Endothelial cell (in vitro differentiated cells): ENCODE measurements at places on chromosomes 3 and 15. TPM values are rescaled to one million over a fixed set of nuclear protein-coding genes. Genes with fewer than 3 reads are reported as not detected.
A peak's percentile ranks its signal among the peaks of the same experiment; 100 is the strongest.

The SH2D7 gene
- total RNA-seq: not detected

DNA sequence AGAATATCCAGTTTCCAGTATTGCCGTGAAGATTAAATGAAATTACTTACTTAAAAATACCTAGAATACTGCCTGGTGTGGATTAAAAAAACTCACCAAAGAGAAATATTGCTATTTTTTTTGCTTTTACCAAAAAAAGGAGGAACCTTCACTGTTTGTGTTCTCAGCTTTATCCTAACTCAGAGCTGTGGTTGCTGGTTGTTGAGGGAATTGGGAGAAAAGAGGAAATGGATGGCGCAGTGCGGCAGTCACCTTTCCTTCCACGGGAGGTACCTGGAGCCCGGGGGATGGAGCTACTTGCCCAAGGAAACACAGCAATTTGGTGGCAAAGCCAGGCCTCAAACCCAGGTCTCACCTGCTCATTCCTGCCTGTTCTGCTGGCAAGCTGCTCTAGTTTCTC, 270.3 kb downstream of the RPLP1 start:
- no peak for DNase-seq

DNA sequence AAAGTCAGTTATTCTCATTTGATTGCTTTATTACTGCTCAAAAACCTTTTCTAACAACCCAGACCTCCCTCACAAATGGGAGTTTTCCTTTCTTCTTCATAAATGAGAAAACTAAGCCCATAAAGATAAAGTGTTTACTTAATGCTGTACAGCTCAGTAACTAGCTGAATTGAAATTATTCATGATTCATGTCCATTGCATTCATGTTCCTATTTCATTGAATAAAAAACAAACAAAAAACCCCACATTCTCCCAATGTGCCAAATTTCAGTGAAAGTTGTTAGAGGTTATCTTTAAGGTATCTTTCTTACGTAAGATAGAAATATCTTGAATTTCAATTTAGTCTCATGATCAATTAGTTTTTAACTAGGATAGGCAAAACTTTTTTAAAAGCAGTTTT, 2.8 kb downstream of the PLSCR2 start:
- DNase-seq: no peak

The LRRC58 gene
- total RNA-seq: 5.2 TPM

DNA sequence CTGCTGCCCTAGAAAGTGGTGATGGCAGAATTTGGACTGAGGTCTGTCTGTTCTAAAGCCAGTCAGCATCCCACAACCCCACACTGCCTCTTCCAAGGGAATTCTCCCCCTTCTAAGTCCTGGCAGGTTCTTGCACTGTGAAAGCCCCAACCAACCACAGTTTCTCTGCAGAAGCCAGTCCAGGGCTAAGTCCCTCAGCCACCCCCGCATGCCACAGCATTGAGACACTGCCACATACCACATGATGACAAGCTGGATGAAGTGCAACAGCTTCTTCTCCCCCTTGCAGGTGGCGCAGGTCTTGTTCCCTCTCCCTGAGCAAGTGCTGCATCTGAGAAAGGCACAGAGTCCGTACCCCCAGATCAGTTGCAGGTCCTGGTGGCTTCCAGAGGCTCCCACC, 18.6 kb downstream of the SSUH2 start:
- DNase-seq: no peak

GRCh38 chr3:155332716-155333115, 39.2 kb upstream of the STRIT1 start:
- no peak for DNase-seq

GRCh38 chr3:33699275-33699674, 18.8 kb downstream of the CLASP2 start:
- DNase-seq: no peak

The SNAPC5 gene
- total RNA-seq: 16.2 TPM

DNA sequence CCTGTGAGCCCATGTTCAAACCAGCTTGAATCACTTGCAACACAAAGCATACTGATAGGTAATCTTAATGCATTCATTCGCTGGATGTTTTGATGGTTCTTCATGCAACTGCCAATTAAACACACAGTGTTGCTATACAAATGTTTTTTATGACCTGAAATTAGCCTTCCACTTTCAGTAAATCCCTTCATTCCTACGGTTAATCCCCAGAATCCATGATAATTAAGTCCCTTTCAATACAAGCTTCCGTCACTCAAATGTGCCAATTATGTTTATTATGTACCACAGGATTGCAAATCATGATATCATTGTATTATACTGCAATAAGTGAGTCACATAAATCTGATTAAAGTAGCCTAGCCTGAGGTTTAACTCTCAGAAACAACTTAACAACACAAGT, 14.5 kb upstream of the LYZL4 start:
- no peak for DNase-seq

The CMTM8 gene
- total RNA-seq: 16.2 TPM

DNA sequence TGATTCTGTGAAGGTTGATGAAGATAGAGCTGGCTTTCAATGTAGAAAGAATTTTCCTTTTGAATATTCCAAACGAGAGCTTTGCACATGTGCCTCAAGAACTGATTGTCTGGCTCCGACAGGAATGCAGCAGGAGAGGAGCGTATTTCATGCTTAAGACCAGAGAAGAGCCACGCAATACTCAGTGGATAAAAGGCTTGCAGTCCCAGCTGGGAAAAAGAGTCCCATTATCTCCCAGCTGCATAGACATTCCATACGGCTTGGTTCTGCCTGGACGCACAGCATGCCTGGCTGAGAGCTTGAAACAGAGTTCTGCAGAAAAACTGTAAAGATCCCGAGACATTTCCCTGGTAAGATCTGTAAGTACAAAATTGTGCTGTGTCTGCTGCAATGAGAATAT, at the start of gene CNTN6:
Gene CNTN6, plus strand, starts transcription at position 254 of the 400 bp plus-strand sequence. CDS start 54,985 bp downstream, outside the sequence.
- no peak for DNase-seq

The LDHAL6B gene
- not detected for total RNA-seq

GRCh38 chr15:62835351-62835750, 207.2 kb upstream of the TPM1 start:
- no peak for DNase-seq

DNA sequence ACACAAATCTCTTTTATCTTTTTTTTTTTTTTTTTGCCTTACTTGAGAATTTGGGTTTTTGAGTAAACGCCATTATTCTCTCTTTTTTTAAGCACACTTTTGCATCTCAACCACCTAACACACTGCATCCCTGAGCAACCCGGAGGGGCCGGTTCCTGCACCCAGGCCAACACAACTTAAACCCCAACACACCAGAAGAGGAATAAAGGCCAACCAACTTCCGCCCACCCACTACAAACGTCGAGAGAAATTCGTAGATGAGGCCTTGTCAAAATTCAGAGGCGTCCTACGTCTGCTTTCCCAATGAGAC, 389 bp upstream of the CCNB2 start:
- no peak for DNase-seq

- no peak for DNase-seq
Observed at GRCh38 chr3:9473496-9474065, 76.2 kb downstream of the SETD5 start.

- DNase-seq: peak; percentile 88
Observed at GRCh38 chr3:50192689-50193141, 1.3 kb downstream of the GNAT1 start.

DNA sequence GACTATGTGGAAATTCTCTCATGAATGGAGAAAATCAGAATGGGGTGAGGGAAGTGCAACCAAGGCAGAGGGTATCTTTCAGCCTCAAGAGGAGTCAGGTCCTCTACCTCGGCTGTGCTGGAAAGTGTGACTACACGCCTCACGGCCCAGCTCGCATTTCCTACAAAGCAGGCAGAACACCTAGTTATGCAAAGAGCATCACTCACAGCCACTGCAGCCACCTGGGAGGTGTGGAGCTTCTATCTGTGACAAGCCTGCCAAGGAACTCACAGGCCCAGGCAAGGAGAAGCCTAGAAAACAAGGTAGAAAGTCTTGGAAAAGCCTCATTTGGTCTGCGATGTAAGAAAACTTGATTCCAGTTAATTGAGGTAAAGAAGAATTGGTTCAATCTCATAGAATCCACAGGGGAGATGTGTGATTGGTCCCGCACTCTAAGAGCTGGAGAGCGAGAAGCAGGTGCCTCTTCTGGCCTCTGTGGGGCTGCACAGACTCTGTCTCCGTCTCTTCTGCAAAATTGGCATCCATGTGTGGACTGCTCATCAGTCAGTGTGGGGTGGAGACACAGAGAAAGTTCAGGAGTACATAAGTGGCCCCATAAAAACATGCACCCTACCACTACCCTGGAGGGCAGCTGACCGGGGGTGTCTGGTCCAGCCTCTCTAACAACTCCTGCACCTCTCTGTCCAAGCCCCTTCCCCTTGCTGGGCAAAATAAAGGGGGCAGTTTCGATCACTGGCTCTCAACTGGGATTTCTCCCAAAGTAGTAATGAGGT, 76.8 kb downstream of the TAMM41 start:
- DNase-seq: no peak

- peak; percentile 38 for DNase-seq
Observed at GRCh38 chr3:63228677-63229076, 49.4 kb upstream of the SYNPR start.

DNA sequence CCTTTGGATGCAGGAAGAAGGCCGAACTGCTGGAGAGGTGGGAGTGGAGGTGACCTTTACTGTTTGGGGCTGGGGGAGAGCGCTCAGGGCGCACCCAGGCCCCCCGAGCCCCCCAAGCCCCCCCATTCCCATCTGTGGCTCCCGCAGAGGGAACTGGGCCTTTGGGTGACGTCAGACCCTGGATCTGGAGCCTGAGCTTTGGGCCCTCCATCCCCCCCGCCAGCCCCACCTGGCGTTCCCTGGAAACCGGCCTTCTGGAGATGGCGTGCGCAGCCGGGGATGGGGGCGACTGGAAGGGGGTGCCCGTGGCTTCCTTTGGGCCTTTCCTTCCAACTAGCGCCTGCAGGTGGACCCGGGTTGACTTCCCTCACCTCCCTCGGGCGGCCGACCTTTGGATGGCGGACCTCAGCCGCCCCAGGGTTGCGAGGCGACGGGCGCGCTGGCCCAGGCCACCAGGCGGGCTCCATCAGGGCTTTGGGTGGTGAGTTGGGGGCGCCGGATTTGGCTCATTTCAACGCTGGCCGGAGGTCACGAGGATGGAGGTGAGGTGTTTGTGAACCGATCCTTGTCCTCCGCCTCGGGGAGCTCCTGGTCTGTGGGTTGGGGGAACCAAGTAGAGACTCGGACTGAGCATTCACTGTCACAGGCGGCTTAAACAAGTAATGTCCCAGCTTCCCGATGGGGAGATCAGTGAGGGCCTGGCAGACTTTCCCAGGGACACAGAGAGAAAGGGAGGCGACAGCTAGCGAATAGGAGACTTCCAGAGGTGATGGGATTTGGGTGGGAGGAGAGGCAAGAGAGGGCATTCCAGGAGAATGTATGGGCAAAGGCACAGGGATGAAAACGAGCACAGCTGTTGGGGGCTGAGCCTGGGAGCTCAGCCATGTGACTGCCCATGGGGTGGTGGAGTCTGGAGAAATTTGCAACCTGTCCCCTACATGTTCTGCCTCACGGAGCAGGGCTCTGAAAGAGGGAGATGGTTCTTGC, 709 bp downstream of the SCAMP5 start:
- DNase-seq: peak; percentile 31

GRCh38 chr3:127915937-127916493, 983 bp downstream of the KBTBD12 start:
- DNase-seq: no peak

DNA sequence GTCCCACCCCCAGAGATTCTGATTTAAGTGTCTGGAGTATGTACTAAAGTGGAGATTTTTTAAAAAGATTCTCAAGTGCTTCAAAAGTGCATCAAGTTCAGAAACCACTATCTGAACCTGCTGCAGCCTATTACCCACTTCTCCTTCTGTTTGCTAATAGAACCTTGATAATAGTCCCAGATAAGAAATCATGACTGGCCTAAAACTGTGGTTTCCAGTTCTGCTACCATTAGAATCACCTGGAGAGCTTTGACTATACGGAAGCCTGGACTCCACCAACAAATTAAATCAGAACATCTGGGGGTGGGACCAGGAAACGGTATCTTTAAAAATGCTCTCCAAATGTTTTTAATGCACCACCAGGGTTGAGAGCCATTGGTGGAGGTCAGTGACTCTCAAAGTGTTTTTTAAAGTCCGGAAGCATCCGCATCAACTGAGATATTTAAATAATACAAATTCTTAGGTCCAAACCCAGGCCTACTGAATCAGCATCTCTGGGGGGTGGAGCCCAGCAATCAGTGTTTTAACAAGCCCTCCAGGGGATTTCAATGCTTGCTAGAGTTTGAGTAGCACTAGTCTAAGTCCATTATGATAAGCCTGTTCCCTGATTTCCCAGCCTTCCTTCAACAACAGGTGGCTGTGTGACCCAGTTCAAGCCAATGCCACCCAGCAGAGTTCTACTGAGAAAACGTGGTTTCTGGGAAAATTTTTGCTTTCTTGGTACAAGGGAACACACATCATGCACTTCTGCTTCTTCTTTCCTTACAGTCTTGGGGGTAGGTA, 45.4 kb upstream of the TIPARP start:
- no peak for DNase-seq

DNA sequence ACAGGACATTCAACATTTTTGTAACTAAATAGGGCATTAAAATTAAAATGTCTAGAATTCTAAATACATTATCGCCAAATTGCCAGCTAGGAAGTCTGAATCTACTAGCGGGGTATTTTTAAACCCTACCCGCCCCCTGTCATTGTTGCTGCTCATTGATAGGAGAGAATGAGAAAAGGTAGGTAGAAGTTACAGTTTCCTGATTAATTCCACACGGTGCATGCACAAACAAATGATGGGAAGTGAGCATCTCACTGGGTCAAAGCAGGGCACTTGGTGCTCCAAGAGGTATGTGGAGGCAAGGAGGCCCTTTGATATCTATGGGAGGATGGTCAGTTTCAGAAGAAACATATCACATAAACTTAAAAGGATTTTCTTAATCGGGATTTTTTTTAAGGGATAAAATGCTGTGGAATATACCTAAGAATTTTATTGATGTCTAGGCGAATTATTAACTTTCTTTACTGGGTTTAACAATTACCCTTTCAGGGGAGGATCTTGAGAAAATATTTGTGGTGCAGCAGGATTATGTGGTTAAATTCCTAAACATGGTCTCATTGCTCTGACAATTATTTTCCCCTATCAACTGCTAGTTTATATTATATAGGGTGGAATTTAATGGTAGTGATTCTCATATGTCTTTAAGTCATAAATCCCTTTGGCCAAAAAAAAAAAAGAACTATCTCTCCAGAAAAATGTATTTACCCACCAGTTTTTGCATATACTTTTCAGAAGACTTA, 236.0 kb upstream of the GOLGA6L4 start:
- no peak for DNase-seq
